ENCODE measurements at places on chromosomes 13 and 19. TPM values are rescaled to one million over a fixed set of nuclear protein-coding genes. Genes with fewer than 3 reads are reported as not detected.

GRCh38 chr19:411723-412355 is 2.9 kb upstream of the C2CD4C start:
- no peak overlapping the region for H3K27ac ChIP-seq
- H3K4me3 ChIP-seq, result no peak overlapping the region
- H3K36me3 ChIP-seq, result no peaks in the 10 kb centered on the region

- peaks cover 21% of the 10 kb centered on the region for H3K27me3 ChIP-seq
- H3K36me3 ChIP-seq, result no peaks in the 10 kb centered on the region
- peaks cover 26% of the 10 kb centered on the region for H3K4me1 ChIP-seq
- no peak for DNase-seq
- no peak overlapping the region for H3K27ac ChIP-seq
These were observed 193.2 kb upstream of the UBL3 start for GRCh38 chr13:30043631-30043925.

GRCh38 chr13:20340136-20340758 is 108.1 kb upstream of the GJB6 start:
- H3K4me1 ChIP-seq, result no peaks in the 10 kb centered on the region
- H3K4me3 ChIP-seq, result no peak overlapping the region
- H3K27me3 ChIP-seq, result peaks cover 9% of the 10 kb centered on the region
- no peak for DNase-seq
- H3K36me3 ChIP-seq, result no peaks in the 10 kb centered on the region

DNA sequence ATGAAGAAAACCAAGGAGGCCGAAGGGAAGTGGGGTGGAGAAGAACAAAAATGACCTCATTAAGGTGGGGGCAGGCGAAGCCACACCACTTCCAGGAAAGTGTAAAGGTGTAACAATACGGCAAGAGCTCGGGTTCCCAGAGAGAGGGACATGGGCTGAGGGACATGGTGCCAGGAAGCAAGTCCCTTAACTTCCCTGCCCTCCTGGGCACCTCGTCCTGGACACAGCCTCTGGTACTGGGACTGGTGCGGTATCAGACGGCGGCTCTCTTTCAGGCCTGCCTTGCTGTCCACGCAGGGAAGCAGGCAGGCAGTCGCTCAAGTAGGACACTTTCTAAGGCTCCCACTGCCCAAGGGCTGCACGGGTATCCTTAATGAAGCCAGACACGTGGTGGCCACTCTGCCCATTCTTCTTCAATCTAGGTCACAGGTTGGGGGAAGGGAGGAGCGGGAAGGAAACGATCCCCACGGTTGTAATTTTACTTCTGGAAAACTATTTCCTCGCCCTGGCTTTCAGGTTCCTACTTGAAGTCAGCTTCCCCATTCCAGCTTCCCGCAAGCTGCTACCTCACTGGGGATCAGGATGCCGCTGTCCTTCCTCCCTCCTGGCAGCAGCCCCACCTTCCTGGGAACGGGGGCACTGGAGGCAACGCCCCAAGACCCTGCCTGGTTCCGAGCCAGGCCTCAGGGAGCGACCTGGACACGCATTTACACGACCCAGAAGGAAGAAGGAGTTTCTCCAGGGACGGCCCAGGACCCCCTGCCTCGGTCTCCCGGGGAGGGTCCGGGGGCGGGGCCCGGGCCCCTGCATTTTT is 1.2 kb downstream of the AP3D1 start:
- DNase-seq, result no peak

DNA sequence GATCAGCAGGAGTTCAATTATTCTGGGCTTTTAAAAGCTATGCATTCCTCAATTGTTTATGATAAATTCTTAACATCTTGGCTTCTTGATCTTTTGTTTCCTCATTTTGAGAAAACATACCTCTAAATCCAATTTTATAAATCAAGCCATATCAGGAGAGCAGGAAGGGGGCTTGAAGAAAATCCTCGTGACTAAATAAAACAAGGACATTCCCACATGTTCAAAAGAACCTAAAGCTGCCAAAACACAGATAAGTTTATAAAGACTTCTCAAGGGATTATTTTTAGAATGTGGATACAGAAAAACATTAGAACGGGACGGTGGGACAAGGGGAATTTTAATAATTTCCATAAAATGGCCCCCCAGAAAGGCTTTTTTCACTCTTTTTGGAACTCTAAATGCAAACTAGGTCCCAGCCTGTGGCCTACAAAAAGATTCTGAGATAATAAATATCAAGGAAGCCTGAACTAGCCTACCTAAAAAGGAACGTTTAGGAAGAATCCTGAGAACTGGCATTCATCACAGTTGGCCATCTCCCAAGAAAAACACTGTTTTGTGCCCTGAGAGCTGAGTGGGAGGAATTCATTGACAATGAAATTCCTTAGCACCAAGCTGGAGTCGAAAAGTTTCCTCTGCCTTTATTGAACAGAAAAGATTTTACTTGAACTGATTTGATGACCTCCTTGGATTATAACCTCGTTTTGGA is 30.1 kb downstream of the ZAR1L start:
- peaks cover 6% of the 10 kb centered on the region for H3K36me3 ChIP-seq
- H3K27me3 ChIP-seq, result no peaks in the 10 kb centered on the region
- no peak for DNase-seq
- H3K4me1 ChIP-seq, result no peaks in the 10 kb centered on the region
- H3K4me3 ChIP-seq, result no peak overlapping the region
- no peak overlapping the region for H3K27ac ChIP-seq

GRCh38 chr19:49020931-49021895 is 2.9 kb downstream of the CGB3 start:
- H3K36me3 ChIP-seq, result peaks cover 3% of the 10 kb centered on the region
- H3K4me3 ChIP-seq, result no peak overlapping the region
- peaks cover 10% of the 10 kb centered on the region for H3K27me3 ChIP-seq
- H3K4me1 ChIP-seq, result peaks cover 20% of the 10 kb centered on the region

Gene COL4A1
- not detected for total RNA-seq

Gene ZNF557
- total RNA-seq, result 9.2 TPM

Gene B3GNT8
- total RNA-seq, result 0.96 TPM

Gene SOHLH2
- not detected for total RNA-seq

Gene VSTM2B
- not detected for total RNA-seq

Gene FAM124A
- total RNA-seq, result 0.64 TPM

Gene TTYH1
- not detected for total RNA-seq

Gene ZNF98
- total RNA-seq, result not detected

Gene IFNL1
- not detected for total RNA-seq

Data from activated T-helper 2 cell treated with anti-CD3 and anti-CD28 coated beads, Interferon-gamma antibody, Interleukin-2, Interleukin-4, amounts not matched to agents 10 μg/mL and 5 μg/mL and 100 μg/mL, durations not matched to agents 14 hours and 24 hours and 36 hours (primary cell).